Germinal center (tissue), 1 donor: ENCODE measurements at places on chromosomes 13 and 19.

DNA sequence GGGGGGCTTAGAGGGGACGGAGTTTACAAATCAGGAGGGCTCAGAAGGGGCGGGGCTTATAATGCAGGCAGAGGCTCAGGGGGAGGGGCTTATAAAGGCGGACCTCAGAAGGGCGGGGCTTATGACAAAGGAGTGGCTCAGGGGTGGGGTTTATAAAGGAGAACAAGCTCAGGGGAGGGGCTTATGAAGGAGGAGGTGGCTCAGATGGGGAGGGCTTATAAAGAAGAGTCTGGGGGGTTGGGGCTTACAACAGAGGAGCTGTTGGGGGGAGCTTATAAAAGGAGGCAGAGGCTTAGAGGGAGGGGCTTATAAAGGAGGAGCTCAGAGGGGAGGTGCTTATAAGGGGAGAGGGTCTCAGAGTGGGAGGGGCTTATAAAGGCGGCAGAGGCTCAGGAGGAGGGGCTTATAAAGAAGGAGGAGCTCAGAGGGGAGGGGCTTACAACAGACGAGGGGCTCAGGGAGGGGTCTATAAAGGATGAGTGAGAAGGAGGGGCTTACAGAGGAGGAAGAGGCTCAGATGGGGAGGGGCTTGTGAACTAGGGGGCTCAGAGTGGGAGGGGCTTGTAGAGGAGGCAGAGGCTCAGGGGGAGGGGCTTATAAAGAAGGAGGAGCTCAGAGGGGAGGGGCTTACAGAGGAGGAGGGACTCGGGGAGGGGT lies 1.0 kb downstream of the SMIM24 start:
- DNase-seq: peak; percentile 84

- DNase-seq: no peak
These were observed 73.7 kb upstream of the NPAS1 start for GRCh38 chr19:46945694-46946489.

- DNase-seq: peak; percentile 31
These were observed 42.0 kb upstream of the IPO5 start for GRCh38 chr13:97911311-97912138.

DNA sequence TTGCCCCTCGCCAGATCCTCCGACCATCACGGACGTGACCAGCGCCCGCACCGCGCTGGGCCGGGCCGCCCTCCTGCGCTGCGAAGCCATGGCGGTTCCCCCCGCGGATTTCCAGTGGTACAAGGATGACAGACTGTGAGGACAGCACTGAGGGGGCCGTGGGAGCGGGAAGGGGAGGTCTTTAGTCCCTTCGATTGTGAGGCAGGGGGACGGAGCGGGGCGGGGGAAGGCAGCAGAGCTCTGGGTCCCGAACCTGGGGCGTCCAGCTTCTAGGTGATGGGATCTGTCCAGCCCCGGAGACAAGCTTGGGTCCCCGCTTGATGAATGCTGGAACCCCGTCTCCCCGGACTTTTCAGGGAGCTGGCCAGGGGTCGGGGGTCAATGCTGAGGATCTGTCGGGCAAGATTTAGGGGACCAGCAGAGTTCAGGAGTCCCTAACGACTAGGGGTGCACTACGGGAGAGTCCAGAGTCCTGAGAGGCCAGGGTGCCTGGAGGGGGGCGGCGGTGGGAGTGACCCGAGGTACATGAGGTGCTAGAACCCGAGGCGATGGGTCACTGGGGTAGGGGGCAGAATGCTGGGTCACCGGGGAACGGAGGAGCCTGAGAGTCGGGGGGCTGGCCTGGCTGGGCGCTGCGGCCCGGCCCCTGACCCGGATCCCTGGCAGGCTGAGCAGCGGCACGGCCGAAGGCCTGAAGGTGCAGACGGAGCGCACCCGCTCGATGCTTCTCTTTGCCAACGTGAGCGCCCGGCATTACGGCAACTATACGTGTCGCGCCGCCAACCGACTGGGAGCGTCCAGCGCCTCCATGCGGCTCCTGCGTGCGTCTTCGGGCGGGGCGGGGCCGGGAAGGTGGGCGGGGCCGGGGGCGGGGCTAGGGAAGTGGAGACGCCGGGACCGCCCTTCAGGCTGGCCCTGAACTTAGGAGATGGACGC lies 14.6 kb downstream of the VSIG10L start:
- peak; percentile 86 for DNase-seq

- DNase-seq: no peak
These were observed 1872.9 kb upstream of the PCDH20 start for GRCh38 chr13:63288576-63288975.

DNA sequence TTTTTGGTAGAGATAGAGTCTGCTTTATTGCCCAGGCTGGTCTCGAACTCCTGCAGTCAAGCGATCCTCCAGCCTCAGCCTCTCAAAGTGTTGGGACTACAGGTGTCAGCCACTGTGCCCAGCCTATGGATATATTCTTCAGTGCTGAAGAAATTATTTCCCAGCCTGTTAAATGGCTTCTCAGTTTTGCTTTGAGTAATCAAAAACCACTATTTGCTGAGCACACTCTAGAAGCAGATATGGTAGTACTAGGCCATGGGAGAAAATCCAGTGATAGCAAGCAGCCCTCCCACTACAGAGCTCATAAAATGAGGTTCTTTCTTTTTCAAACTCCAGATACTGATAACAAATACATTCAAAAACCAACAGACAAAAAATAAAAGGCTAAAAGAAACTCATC lies 80.6 kb upstream of the CLDN10 start:
- DNase-seq: no peak

GRCh38 chr19:34471906-34472700 lies 9.5 kb upstream of the WTIP start:
- DNase-seq: no peak

GRCh38 chr13:98240135-98240534 lies 63.1 kb upstream of the RNF113B start:
- DNase-seq: no peak

DNA sequence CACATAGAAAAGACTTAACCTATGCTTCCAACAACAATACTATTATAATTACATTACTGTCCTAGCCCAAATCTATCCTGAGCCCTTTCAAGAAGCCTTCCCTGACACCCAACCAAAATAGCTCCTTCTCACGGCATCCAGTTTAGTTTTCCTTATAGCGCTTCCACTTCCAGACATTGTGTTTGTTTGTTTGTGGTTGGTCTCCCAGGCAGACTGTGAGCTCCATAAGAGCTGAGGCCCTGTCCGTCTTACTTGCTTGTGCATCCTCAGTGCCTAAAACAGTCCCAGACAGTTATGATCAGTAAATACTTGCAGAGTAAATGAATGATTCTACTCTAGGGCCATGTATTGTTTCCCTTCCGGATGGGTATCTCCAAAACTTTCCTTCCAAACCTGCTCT lies 68.1 kb upstream of the STARD13 start:
- DNase-seq: no peak

DNA sequence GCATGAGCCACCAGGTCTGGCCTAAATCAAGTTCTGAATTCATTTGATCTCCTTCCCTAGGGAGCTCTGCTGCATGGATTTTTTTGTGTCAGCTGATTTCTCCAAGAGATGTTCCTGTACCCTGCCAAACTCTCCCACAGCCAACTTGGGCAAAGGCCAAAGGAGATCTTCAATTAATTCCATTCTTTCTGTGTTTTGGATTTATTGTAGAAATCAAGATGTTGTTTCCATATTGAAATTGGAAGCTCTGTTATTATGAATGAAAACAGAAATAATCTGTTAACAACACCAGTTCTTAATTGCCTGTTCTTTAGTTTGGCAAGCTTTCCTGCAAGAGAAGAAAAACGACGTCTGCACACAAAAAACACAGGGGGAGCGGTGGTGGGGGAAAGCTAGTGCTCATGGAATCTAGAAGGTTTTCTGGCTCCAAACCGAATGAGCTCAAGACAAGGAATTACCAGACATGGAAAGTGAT lies 86.5 kb upstream of the ABCC4 start:
- no peak for DNase-seq

DNA sequence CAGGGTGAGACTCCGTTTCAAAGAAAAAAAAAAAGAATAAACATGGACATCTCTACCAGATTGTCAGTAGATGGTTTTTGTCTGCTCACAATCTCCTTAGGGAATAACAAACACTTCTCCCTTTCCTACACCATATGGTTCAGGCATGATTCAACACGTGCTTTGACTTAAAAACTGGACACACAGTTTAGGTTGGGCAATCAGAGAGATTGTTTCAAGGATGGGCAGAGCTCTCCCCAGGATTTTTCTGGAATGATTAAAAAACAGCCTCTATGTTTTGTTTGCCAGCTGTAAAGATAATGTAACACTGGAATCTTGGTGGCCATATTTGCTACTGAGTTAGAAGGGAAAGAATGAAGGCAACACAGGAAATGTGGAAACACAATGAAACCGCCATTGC lies 150.1 kb upstream of the TSC22D1 start:
- DNase-seq: no peak
